ENCODE measurements at places on chromosomes 1 and 21.
A peak's percentile ranks its signal among the peaks of the same experiment; 100 is the strongest.

GRCh38 chr21:45011426-45011825 is 63.0 kb upstream of the ADARB1 start:
- H3K36me3 ChIP-seq: peaks cover 4% of the 10 kb centered on the region
- DNase-seq: no peak
- H3K4me3 ChIP-seq: no peak overlapping the region
- peaks cover 39% of the 10 kb centered on the region for H3K27me3 ChIP-seq
- H3K4me1 ChIP-seq: peaks cover 22% of the 10 kb centered on the region

GRCh38 chr1:234586304-234586703 is 23.7 kb downstream of the IRF2BP2 start:
- no peak overlapping the region for H3K27ac ChIP-seq
- no peaks in the 10 kb centered on the region for H3K4me1 ChIP-seq
- H3K36me3 ChIP-seq: no peaks in the 10 kb centered on the region
- peaks cover 9% of the 10 kb centered on the region for H3K27me3 ChIP-seq

GRCh38 chr1:66445492-66446181 is 88.3 kb upstream of the SGIP1 start:
- H3K36me3 ChIP-seq: no peaks in the 10 kb centered on the region
- peak overlapping the region; percentile 85 for H3K4me3 ChIP-seq
- H3K4me1 ChIP-seq: peaks cover 26% of the 10 kb centered on the region
- peak; percentile 32 for DNase-seq

DNA sequence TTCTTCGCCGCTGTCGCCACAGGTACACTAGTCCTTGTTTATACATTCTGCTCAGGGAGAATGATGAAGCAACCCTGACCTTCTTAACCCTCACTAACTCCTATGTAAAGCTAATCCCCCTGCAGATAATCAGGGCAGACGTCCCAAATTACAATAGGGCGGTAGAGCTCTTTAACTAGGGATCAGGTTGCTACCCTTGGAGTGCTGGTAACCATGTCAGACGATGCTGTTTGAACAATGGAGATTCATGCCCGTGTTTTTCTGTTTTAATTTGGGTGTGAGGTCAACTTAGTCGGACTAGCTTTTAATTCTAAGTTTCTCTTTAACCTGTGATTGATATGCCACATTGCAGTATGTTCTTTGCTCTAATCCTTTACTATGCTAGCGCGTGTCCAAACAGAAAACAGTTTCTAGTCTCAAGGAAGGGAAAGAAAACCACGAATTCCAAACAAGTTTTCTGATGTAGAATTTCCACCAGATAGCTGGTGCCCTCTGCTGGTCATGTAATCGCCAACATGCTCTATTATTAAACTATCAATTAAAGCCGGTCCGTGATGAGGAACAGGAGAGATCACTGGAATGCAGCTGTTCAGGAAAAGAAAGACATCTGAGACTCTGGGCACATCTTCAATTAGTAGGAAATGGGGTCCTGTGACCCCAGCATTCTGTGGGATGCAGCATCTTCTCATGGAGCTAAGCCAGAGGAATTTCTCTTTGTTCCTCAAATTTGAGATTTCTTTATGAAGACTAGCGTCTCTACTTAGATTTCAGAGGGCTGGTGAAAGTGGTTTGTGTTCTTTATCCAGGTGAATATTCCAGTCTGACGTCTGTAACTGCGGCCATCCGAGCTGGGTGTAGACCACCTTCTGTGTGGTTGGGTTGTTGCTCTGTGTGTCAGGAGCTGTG is 18.3 kb upstream of the VAMP3 start:
- H3K4me1 ChIP-seq: no peaks in the 10 kb centered on the region
- no peaks in the 10 kb centered on the region for H3K27me3 ChIP-seq
- H3K36me3 ChIP-seq: peaks cover 2% of the 10 kb centered on the region
- H3K27ac ChIP-seq: no peak overlapping the region
- DNase-seq: no peak
- H3K4me3 ChIP-seq: no peak overlapping the region

- H3K27ac ChIP-seq: no peak overlapping the region
- H3K4me1 ChIP-seq: no peaks in the 10 kb centered on the region
- no peak overlapping the region for H3K4me3 ChIP-seq
- DNase-seq: no peak
Measured at GRCh38 chr1:210645582-210646257, 317.0 kb downstream of the HHAT start.

Data from stimulated activated naive B cell treated with anti-CD40 and anti-IgM and Interleukin-4, amounts not matched to agents 10 μg/mL and 1 μg/mL and 100 μg/mL, for 72 hours (primary cell).